ENCODE measurements at places on chromosomes 2 and 18.

- no peak for DNase-seq
Measured at GRCh38 chr2:10935953-10936942, 24.5 kb downstream of the KCNF1 start.

GRCh38 chr2:25078170-25079049 is 36.5 kb downstream of the EFR3B start:
- DNase-seq = no peak

DNA sequence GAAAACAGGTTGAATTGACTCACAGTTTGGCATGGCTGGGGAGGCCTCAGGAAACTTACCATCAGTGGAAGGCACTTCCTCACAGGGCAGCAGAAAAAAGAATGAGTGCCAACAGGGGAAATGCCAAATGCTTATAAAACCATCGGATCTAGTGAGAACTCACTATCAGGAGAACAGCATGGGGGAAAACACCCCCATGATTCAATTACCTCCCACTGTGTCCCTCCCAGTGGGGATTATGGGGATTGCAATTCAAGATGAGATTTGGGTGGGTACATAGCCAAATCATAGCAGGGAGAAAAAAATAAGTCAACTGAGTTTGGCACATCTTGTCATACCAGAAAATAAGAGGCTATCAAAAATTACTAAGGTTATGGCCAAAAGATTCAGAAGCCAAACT is 96.3 kb downstream of the TRIP12 start:
- DNase-seq = no peak

DNA sequence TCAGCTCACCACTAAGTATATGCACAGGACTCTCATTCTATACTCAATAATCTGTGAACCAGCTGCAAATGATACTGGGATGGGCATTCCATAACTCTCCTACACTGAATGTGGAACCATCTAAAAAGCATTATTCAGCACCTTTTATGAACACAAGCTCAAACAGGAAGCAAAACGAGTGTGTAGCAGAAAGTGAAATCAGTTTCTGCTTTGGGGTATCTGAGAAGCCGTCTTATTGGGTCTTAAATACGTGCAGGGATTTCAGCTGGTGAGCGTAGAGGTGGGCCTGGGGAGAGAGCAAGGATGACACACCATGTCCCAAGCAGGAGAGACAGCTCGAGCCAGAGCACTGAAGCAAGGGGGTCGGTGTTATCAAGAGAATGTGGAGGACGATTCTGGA is 120.0 kb upstream of the TTN start:
- no peak for DNase-seq

DNA sequence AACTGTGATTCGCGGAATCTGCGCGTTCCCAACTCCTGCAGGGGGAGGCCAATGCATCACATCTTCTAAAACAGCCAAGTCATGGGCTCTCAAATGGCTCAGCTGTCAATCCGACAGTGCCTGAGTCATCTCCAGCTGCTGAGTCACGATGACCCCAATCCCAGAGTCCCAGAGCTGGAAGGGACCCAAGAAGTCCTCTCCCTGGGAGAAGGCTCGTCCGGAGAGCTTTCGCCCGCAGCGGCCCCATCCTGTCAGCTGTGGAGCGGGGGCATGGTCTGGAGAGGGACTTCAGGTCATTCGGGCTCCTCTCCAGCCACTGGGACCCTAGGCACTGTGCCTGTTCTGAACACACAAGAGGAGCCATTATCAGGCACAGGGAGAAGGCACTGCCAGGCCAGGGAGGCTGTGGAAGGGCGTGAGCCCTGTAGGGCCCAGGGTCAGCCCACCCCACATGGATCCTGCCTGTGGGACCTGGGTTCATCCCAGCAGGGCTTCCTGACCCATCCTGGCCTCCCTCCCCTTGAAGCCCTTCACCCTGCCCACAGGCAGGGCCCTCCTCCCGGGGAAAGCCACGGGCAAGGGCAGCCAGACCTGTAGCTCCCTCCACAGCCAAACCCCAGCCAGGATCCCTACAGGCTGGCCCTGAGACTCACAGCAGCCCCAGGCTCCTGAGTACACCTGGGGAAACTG is 47.6 kb upstream of the GPC1 start:
- DNase-seq = peak; percentile 76

GRCh38 chr18:40056079-40056692 is 1898.8 kb upstream of the PIK3C3 start:
- no peak for DNase-seq

- DNase-seq = peak; percentile 86
Measured at GRCh38 chr2:232633413-232634205, at the start of gene EFHD1. TSS of gene EFHD1 (plus strand) at chr2:232633604. CDS start at chr2:232633705, 101 bp downstream.
